ENCODE measurements at places on chromosomes 16 and 17. TPM values are rescaled to one million over a fixed set of nuclear protein-coding genes. Genes with fewer than 3 reads are reported as not detected.

GRCh38 chr16:73616770-73617169, 568.8 kb upstream of the ZFHX3 start:
- no peak for DNase-seq
- H3K4me1 ChIP-seq: no peaks in the 10 kb centered on the region
- no peaks in the 10 kb centered on the region for H3K27me3 ChIP-seq
- H3K27ac ChIP-seq: no peak overlapping the region
- H3K4me3 ChIP-seq: no peak overlapping the region

- peak overlapping the region; percentile 54 for H3K27ac ChIP-seq
- DNase-seq: no peak
- no peaks in the 10 kb centered on the region for H3K27me3 ChIP-seq
- no peak overlapping the region for H3K4me3 ChIP-seq
Observed at GRCh38 chr16:29014561-29015069, 29.8 kb downstream of the LAT start.

DNA sequence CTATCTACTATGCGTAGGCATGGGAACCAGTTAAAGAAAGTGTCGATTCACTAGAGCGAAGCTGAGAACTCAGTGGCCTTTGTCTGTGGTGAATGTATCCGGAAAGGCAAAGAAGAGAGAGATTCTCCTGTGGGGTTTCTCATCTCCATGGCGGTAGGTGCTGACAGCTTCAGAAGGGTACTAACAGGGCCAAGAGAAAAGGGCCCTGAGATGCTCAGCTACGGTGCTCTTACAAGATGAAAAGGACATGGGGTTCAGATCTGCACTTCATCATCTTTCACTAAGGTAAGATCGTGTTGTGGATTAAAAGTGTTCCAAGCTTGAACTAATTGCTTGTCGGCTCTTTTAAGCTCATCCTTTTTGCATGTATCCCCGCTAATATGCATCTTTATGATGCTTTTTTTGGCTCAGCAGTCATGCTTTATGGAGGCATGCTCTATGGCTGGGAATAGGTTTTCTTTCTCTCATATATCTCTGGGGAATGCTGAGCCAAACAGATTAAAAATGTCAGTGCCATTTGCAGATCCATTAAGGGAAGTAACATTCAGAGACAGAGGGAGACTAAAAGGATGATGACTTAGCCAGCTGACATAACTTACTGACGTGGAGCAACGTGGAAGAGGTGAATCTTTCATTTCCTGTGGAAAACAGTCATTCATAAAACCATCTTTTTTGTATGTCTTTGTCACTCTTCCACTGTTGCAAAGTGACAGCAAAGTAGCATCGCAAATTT, 29.9 kb downstream of the KCNJ16 start:
- H3K27me3 ChIP-seq: peaks cover 4% of the 10 kb centered on the region
- H3K4me1 ChIP-seq: no peaks in the 10 kb centered on the region
- no peak overlapping the region for H3K4me3 ChIP-seq
- no peaks in the 10 kb centered on the region for H3K36me3 ChIP-seq
- no peak overlapping the region for H3K27ac ChIP-seq

DNA sequence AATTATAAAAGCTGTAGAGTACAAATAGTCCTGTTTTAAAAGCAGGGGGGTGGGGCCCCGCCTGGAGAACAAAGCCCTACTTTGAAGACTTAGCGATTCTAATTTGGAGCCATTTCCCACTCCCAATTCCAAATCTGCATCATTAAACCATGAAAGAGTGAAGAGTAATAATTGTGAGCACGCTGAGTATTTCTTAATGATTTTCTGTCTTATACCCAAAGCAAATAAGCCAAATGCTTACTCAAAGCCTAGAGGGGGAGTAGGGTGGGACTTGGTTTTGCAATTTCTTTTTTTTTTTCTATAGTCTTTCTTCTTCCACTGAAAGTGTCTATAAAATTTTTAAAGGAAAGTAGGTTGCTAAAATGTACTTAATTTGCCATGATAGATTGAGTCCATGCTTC, 470.1 kb downstream of the TOX3 start:
- no peaks in the 10 kb centered on the region for H3K27me3 ChIP-seq
- no peak overlapping the region for H3K4me3 ChIP-seq

DNA sequence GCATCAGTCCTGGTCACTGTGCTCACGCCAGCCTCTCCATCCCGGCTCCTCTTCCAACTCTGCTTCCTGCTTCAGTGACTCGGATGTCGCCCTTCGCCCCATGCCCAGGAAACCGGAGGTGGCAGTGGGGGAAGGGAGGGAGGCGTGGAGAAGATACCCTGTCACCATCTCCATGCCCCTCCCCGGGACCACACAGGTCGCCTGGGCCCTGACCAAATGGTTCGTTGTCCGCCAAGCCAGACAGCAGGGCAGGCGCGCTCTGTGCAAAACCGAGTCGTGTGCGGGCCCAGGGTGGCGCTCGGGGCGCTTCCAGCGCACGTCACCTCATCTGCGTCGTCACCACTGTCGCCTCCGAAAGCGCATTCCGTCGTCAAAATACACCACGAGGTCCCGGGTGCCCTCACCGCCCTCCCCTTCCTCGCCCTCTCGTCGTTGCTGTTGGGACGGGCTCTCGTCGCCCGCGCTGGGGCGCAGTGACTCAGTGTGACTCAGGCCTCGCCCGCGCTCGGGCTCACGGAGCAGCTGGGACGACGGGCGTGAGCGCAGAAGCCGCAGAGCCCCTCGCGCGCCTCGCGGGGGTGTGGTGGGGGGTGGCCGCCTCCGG, 39.2 kb downstream of the ZNF778 start:
- H3K27ac ChIP-seq: no peak overlapping the region
- H3K27me3 ChIP-seq: peaks cover 14% of the 10 kb centered on the region
- peak overlapping the region; percentile 54 for H3K4me3 ChIP-seq
- H3K36me3 ChIP-seq: no peaks in the 10 kb centered on the region
- peaks cover 16% of the 10 kb centered on the region for H3K4me1 ChIP-seq

DNA sequence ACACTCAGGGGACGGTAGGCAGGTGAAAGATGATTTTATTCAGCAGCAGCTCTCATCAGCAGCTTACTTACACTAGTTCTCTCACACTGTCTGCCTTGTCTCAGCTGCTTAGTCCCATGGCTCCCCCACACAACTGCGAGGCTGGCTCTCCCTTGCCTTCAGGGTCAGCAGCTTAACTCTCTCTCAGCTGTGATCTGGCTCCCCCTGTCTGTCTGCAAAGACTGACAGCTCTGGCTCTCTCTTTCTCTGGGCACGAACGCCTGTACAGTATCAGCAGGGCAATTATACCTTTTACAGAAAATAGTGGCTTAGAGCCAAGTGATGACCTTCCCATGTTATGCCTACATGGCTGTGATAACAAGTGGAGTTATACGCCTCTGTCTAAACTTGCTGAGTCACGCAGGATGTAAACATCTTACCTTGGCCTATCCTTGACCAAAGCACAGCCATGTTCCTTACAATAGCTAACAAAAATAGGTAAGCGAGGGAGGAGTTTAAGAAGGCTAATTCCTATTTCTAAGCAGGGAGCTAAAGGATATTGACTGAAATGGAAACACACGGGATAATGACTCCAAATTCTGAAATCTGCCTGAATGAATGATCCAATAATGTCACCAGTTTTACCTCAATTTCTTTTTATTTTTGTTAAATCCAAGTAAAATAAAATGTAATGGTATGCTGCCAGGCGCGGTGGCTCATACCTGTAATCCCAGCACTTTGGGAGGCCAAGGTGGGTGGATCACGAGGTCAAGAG, 1.1 kb upstream of the NDUFAB1 start:
- peak overlapping the region; percentile 23 for H3K4me3 ChIP-seq
- H3K27ac ChIP-seq: peak overlapping the region; percentile 36
- H3K4me1 ChIP-seq: peaks cover 28% of the 10 kb centered on the region
- no peaks in the 10 kb centered on the region for H3K27me3 ChIP-seq
- peak; percentile 38 for DNase-seq

DNA sequence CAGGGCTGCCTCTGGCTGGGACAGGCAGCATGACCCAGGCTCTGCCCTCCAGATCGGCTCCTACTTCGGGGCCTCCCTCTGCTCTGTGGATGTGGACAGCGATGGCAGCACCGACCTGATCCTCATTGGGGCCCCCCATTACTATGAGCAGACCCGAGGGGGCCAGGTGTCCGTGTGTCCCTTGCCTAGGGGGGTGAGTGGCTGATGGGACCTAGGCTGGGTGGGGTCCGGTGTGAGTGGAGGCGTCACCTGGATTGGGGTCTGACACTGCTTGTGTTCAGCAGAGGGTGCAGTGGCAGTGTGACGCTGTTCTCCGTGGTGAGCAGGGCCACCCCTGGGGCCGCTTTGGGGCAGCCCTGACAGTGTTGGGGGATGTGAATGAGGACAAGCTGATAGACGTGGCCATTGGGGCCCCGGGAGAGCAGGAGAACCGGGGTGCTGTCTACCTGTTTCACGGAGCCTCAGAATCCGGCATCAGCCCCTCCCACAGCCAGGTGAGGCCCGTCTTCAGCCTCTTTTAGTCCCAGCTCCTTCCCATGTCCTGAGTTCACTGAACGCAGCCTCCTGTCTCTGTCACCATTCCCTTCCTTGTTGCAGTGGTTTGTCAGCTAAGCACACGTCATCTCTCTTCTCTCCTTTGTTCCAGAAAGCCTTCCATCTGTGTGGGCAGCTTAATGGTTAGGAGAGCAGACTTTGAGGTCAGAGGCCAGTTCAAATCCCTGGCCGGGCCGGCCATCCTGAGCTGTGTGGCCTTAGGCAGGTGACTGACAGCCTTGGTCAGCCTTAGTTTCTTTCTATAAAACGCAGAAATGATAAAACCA, 16.9 kb downstream of the COX6A2 start:
- no peaks in the 10 kb centered on the region for H3K36me3 ChIP-seq
- H3K27me3 ChIP-seq: peaks cover 6% of the 10 kb centered on the region
- H3K27ac ChIP-seq: no peak overlapping the region
- H3K4me3 ChIP-seq: no peak overlapping the region
- no peak for DNase-seq

The WNK4 gene
- total RNA-seq: 0.15 TPM

All from activated CD4-positive, alpha-beta memory T cell treated with anti-CD3 and anti-CD28 coated beads for 36 hours (primary cell).